A673 (cell line): ENCODE measurements at places on chromosomes 6 and 20. TPM values are rescaled to one million over a fixed set of nuclear protein-coding genes. Genes with fewer than 3 reads are reported as not detected.

DNA sequence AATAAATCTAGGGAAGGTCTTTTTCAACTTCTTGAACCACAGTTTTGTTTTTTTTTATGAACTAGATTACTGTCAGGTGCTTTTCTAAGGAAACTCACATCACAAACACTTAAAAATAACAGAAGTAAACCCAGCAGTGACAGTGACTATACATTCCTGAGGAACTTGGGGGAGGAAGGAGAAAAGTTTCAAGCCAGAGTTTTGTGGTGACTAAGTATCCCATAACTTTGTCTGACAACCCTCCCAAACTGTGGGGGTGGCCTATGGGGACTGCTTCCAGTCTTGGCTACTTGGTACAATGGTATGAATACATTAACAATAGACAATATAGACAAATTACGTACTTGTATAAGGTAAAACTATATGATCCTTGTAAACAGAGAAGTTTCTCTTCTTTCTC, 202.5 kb upstream of the MAN1A1 start:
- no peaks in the 10 kb centered on the region for H3K4me1 ChIP-seq
- no peak overlapping the region for H3K27ac ChIP-seq
- no peaks in the 10 kb centered on the region for H3K27me3 ChIP-seq
- no peak for DNase-seq

CALHM6 gene
- not detected in 2 replicates for total RNA-seq

DNA sequence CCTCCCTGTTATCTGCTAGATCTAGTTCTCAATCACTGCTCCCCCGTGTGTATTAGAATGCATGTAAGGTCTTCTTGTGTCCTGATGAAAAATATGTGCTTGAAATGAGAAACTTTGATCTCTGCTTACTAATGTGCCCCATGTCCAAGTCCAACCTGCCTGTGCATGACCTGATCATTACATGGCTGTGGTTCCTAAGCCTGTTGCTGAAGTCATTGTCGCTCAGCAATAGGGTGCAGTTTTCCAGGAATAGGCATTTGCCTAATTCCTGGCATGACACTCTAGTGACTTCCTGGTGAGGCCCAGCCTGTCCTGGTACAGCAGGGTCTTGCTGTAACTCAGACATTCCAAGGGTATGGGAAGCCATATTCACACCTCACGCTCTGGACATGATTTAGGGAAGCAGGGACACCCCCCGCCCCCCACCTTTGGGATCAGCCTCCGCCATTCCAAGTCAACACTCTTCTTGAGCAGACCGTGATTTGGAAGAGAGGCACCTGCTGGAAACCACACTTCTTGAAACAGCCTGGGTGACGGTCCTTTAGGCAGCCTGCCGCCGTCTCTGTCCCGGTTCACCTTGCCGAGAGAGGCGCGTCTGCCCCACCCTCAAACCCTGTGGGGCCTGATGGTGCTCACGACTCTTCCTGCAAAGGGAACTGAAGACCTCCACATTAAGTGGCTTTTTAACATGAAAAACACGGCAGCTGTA, 73.4 kb downstream of the PTPN1 start:
- no peak overlapping the region for H3K4me3 ChIP-seq
- no peaks in the 10 kb centered on the region for H3K4me1 ChIP-seq
- H3K36me3 ChIP-seq = peaks cover 64% of the 10 kb centered on the region
- H3K27ac ChIP-seq = no peak overlapping the region
- DNase-seq = no peak

DNA sequence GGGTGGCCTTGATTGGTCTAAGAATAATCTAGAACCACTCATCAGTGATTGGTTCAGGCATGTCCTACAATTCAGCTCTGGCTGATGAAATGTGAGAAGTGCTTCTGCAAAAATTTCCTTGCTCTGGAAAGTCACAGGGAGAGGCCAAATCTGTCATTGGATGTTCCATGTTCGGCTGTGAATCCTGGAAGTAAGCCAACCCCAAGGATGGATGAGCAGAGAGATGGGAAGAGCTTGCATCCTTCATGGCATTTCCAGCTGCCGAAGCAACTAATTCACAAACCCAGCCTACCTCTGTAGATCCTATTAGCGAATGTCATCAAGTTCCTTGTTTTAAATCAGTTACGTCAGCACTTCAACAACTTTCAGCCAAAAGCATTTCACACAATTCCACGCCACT, 187.2 kb upstream of the SOX4 start:
- H3K4me3 ChIP-seq = no peak overlapping the region
- H3K27me3 ChIP-seq = no peaks in the 10 kb centered on the region
- no peaks in the 10 kb centered on the region for H3K4me1 ChIP-seq

GRCh38 chr6:128327890-128328289, 192.5 kb downstream of the PTPRK start:
- no peaks in the 10 kb centered on the region for H3K27me3 ChIP-seq
- no peak overlapping the region for H3K4me3 ChIP-seq
- DNase-seq = peak; percentile 64
- H3K4me1 ChIP-seq = peaks cover 31% of the 10 kb centered on the region

GJA10 gene
- total RNA-seq = not detected in 2 replicates

GRCh38 chr6:108966251-108966650, 118.0 kb downstream of the ARMC2 start:
- peaks cover 9% of the 10 kb centered on the region for H3K4me1 ChIP-seq
- no peak overlapping the region for H3K4me3 ChIP-seq
- H3K27ac ChIP-seq = no peak overlapping the region
- no peaks in the 10 kb centered on the region for H3K27me3 ChIP-seq
- no peak for DNase-seq

- H3K27ac ChIP-seq = no peak overlapping the region
- no peaks in the 10 kb centered on the region for H3K27me3 ChIP-seq
- no peak overlapping the region for H3K4me3 ChIP-seq
- H3K36me3 ChIP-seq = no peaks in the 10 kb centered on the region
- no peak for DNase-seq
Measured at GRCh38 chr6:18985061-18985460, 597.9 kb downstream of the RNF144B start.

DNA sequence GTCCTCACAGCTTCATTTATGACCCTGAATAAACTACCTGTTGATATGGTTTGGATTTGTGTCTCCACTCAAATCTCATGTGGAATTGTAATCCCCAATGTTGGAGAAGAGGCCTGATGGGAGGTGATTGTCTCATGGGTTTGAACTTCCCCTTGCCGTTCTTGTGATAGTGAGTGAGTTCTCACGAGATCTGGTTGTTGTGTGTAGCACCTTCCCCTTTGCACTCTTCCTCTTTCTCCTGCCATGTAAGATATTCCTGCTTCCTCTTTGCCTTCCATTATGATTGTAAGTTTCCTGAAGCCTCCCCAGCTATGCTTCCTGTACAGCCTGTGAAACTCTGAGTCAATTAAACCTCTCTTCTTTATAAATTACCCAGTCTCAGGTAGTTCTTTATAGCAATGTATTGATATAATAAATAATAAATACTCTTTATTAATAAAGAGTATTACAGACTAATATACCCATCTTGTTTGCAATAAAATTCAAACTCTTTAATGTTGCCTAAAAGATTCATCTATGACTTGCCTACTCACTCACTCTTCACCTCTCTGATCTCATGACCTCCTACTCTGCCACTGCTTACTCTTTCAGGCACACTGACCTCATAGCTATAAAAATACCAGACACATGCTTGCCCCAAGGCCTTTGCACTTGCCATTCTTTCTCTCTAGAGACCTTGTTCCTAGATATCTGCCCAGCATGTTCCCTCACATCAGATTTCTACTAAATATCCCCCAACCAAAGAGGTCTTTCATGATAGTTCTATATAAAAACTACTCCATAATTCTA, 256.4 kb upstream of the MARCKS start:
- H3K27me3 ChIP-seq = no peaks in the 10 kb centered on the region
- H3K27ac ChIP-seq = no peak overlapping the region
- H3K4me1 ChIP-seq = peaks cover 3% of the 10 kb centered on the region
- no peak for DNase-seq
- H3K36me3 ChIP-seq = no peaks in the 10 kb centered on the region
- no peak overlapping the region for H3K4me3 ChIP-seq

PCSK2 gene
- total RNA-seq = 238 and 245 TPM in 2 replicates

DNA sequence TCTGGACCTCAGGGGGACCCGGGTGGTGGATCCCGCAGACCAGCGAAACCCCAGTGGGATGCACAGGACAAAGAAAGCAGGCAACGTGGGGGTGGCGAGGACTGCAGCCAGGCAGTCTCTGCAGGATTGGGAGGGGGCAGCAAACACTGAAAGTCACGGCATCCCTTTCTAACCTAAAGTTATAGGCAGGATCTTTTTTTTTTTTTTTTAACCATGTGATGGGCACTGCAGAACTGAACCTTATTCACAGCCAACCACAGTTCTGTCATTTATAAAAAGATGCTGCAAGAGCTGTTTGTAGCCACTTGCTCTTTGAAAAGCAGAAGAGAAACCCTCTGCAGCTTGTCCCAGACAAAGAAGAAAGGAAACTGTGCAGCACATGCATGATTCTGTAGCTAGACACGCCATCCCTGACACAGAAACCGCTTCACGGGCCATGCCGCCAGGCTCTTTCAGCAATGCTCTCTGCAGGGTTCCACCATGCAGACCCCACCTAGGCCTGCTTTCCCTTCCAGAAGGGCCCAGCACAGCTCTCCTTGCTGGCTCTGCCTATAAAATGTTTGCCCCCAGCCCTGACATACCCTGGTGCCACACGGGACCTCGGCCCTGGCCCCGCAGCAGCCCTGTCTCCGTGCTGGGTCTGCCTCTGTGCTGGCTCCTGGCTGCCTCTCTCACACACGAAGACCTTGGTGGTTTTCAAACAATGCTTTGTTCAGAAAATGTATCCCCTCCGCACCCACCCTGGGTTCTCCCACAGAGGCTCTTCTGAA, 70.8 kb downstream of the PYGB start:
- no peak overlapping the region for H3K4me3 ChIP-seq
- no peaks in the 10 kb centered on the region for H3K27me3 ChIP-seq
- H3K36me3 ChIP-seq = no peaks in the 10 kb centered on the region

DNA sequence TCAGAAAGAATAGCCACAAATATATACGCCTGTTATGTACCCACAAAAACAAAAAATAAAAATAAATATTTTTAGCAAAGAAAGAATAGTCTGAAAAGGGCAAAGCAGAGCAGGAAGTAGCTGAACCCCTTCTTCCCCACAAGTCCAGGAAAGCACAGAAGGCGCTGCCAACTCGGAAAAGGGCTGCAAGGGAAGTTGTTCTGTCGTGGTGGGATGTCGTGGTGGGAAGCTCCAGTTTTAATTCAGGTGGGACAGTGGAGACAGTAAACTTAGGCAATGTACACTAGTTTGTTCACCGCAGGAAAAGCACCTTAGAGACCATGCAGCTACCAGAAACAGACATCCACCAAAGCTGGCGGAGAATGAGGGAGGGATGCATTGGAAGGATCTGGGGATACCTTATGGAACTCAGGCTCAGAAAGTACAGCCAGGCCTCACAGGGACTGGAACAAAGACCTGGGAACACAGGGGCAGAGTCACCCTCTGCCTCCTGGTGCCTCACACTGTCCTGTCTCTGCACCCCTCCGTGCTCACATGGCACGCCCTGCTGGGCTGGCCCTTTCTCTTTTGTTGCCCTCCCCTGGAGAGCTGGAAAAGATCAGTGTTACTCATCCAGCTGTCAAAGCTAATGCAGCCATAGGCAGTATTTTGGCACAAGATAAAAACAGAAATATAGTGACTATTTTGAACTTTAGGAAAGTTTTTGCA, 3.3 kb upstream of the APMAP start:
- H3K27me3 ChIP-seq = peaks cover 3% of the 10 kb centered on the region
- no peak overlapping the region for H3K4me3 ChIP-seq
- peak; percentile 40 for DNase-seq
- H3K27ac ChIP-seq = no peak overlapping the region

- no peak overlapping the region for H3K27ac ChIP-seq
- H3K27me3 ChIP-seq = no peaks in the 10 kb centered on the region
- peaks cover 39% of the 10 kb centered on the region for H3K36me3 ChIP-seq
- H3K4me3 ChIP-seq = no peak overlapping the region
- no peak for DNase-seq
- H3K4me1 ChIP-seq = no peaks in the 10 kb centered on the region
Measured at GRCh38 chr20:44494681-44495080, 19.0 kb downstream of the TTPAL start.

ZFP57 gene
- not detected in 2 replicates for total RNA-seq

TMEM217 gene
- total RNA-seq = 0.37 TPM in 1 of 2 replicates, not detected in the other
